ENCODE measurements at places on chromosomes 6 and 20.

GRCh38 chr6:31658158-31658688 lies 2.4 kb downstream of the C6orf47 start:
- peak overlapping the region; percentile 81 for H3K27ac ChIP-seq
- no peaks in the 10 kb centered on the region for H3K27me3 ChIP-seq
- DNase-seq = no peak
- H3K4me3 ChIP-seq = peak overlapping the region; percentile 90

GRCh38 chr6:17885889-17886576 lies 101.4 kb downstream of the KIF13A start:
- DNase-seq = no peak
- H3K36me3 ChIP-seq = no peaks in the 10 kb centered on the region
- H3K4me3 ChIP-seq = no peak overlapping the region
- H3K27ac ChIP-seq = no peak overlapping the region

DNA sequence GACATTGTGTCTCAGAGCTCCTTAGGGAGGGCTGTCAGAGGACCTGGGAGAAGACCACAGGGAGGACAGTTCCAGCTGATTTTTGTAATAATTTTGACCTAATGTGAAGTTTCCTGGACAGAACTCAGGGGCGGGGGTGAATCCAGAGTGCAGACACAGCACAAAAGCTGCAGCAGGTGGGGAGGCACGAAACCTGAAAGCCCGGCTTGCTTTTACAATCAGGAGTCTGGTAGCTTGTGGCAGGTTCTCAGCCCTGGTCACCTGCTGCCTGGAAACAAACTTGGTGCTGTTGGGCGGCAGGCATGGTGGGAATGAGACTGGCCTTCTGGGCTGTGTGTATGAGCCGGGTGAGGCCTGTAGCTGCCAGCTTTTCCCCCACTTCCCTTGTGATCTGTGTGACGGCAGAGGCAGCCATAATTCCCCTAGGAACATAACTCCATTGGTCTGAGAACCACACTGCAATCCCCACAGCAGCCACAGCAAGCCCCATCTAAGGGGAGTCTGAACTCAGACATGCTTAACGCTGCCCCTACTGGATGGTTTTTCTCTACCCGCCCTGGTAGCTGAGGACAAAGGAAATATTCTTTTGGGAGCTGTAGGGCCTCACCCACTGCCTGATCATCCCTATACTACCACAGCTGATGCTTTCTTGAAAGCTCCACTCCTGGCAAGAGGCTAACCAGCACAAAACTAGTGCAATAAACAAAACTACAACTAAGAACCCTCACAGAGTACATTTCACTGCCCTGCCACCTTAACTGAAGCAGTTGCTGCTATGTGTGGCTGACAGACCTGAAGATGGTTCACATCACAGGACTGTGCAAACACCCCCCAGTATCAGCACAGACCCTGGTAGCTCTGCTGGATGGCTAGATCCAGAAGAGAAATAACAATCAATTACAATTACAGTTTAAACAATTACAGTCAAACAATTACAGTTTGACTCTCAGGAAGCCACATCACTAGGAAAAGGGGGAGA lies 1055.1 kb upstream of the GJE1 start:
- H3K27ac ChIP-seq = no peak overlapping the region
- DNase-seq = no peak
- no peak overlapping the region for H3K4me3 ChIP-seq
- peaks cover 19% of the 10 kb centered on the region for H3K27me3 ChIP-seq
- H3K36me3 ChIP-seq = no peaks in the 10 kb centered on the region
- H3K4me1 ChIP-seq = no peaks in the 10 kb centered on the region

- no peak for DNase-seq
- no peaks in the 10 kb centered on the region for H3K4me1 ChIP-seq
- no peak overlapping the region for H3K4me3 ChIP-seq
- no peaks in the 10 kb centered on the region for H3K36me3 ChIP-seq
- H3K27ac ChIP-seq = no peak overlapping the region
Measured at GRCh38 chr6:156464100-156464878, 312.9 kb upstream of the ARID1B start.

DNA sequence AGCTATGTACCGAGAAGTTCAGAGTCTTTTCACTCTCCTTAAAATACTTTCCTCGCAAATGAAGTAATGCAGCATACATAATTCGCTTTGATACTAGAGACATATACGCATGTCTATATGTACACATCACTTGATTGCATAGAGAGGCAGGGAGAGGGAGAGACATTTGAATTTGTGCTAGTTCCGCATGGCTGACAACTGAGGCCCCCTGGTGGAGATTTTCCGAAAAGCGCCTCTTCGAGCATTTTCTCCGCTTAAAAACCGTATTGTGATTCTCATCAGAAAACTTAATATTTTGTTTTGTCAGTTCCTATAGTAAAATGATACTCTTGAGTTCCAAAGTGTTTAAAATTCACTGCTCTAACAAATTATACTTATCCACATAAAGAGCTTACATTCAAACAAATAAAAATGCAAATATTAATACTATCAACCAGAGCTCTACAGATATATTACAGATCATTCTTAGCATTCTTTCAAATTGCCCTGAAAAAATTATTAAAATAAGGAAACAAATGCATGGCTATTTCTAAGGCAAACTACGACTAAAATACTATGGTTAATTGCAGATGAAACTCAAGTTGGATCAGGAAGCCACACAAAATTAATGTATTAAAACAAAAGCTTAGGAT lies 637 bp downstream of the MYLK4 start:
- H3K36me3 ChIP-seq = no peaks in the 10 kb centered on the region
- DNase-seq = peak; percentile 44
- peaks cover 12% of the 10 kb centered on the region for H3K4me1 ChIP-seq
- H3K27me3 ChIP-seq = peaks cover 12% of the 10 kb centered on the region

DNA sequence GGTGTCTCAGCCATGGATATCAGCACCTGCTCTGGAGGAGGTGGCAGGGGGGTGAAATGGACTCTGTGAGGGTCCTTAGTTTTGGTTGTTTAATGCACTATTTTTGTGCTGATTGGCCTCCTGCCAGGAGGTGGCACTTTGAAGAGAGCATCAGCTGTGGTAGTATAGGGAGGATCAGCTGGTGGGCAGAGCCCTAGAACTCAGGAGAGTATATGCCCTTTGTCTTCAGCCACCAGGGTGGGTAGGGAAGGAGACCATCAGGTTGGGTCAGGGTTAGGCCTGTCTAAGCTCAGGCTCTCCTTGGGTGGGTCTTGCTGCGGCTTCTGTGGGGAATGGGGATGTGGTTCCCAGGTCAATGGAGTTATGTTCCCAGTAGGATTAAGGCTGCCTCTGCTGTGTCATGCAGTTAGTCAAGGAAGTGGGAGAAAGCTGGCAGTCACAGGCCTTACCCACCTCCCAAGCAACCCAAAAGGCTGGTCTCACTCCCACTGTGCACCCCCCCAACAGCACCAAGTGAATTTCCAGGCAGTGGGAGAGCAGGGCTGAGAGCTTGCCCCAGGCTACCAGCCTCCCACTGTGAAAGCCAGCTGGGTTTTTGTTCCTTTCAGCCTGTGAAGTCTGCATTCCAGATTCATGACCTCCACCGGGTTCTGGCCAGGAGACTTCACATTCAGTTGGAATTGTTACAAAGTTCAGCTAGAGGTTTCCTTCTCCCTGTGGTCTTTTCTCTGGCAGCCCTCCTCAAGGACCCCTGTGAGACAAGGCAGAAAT lies 5.7 kb upstream of the OSTM1 start:
- H3K27me3 ChIP-seq = peaks cover 55% of the 10 kb centered on the region
- H3K4me3 ChIP-seq = no peak overlapping the region
- DNase-seq = no peak
- H3K36me3 ChIP-seq = no peaks in the 10 kb centered on the region

DNA sequence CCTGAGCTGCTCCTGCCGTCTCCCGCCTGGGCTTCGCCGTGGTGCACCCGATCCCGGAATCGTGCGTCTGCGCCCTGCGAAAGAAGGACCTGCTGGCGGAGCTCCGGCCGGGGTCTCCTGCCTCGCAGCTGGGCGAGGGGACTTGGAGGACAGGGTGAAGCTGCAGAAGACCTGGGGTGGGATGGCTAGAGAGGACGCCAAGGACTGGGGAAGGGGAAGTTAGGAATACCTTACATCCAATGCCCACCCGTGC lies 150.2 kb downstream of the PRL start:
- no peaks in the 10 kb centered on the region for H3K36me3 ChIP-seq
- DNase-seq = no peak
- no peak overlapping the region for H3K27ac ChIP-seq
- H3K27me3 ChIP-seq = peaks cover 8% of the 10 kb centered on the region

- no peaks in the 10 kb centered on the region for H3K27me3 ChIP-seq
- no peak overlapping the region for H3K27ac ChIP-seq
- no peak overlapping the region for H3K4me3 ChIP-seq
- no peak for DNase-seq
- H3K4me1 ChIP-seq = no peaks in the 10 kb centered on the region
Measured at GRCh38 chr20:12592756-12593155, 416.0 kb upstream of the SPTLC3 start.

GRCh38 chr20:35572838-35573237 lies 31.0 kb downstream of the ERGIC3 start:
- peaks cover 2% of the 10 kb centered on the region for H3K36me3 ChIP-seq
- no peak for DNase-seq
- peaks cover 8% of the 10 kb centered on the region for H3K27me3 ChIP-seq
- no peak overlapping the region for H3K4me3 ChIP-seq
- H3K4me1 ChIP-seq = no peaks in the 10 kb centered on the region
- H3K27ac ChIP-seq = no peak overlapping the region

- DNase-seq = no peak
- no peaks in the 10 kb centered on the region for H3K27me3 ChIP-seq
- peaks cover 18% of the 10 kb centered on the region for H3K36me3 ChIP-seq
- H3K4me1 ChIP-seq = peaks cover 91% of the 10 kb centered on the region
Measured at GRCh38 chr20:50111120-50111828, 1.7 kb downstream of the UBE2V1 start.

GRCh38 chr6:41325446-41326066 lies 9.9 kb upstream of the NCR2 start:
- no peak overlapping the region for H3K27ac ChIP-seq
- no peak for DNase-seq
- H3K4me1 ChIP-seq = peaks cover 4% of the 10 kb centered on the region

- no peak overlapping the region for H3K4me3 ChIP-seq
- H3K4me1 ChIP-seq = no peaks in the 10 kb centered on the region
- DNase-seq = no peak
- no peak overlapping the region for H3K27ac ChIP-seq
Measured at GRCh38 chr6:122717350-122717749, 62.2 kb upstream of the FABP7 start.

GRCh38 chr6:99269207-99269606 lies 80.3 kb downstream of the FAXC start:
- peaks cover 21% of the 10 kb centered on the region for H3K27me3 ChIP-seq
- no peak for DNase-seq
- H3K27ac ChIP-seq = no peak overlapping the region
- no peaks in the 10 kb centered on the region for H3K36me3 ChIP-seq
- no peak overlapping the region for H3K4me3 ChIP-seq
- no peaks in the 10 kb centered on the region for H3K4me1 ChIP-seq

DNA sequence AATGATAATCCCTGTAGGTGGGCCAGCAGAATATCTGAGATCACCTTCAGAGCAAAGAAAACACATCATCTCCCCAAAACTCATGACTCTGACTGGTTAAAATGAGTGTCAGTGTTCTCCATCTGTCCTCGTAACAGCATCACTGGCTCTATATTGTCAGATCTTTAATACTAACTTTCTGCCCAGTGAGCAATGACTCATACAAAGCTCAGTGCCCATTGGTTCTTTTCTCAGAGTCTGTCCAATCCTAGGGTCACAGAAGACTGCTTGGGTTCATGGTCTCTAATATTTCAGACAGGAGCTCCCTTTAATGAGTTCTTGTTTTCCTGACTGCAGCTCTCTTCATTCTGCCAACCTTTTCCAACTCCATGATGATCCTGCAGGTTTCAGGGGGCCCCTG lies 36.4 kb downstream of the HLA-DPB1 start:
- DNase-seq = peak; percentile 46
- no peak overlapping the region for H3K27ac ChIP-seq
- H3K4me1 ChIP-seq = no peaks in the 10 kb centered on the region

- H3K36me3 ChIP-seq = peaks cover 2% of the 10 kb centered on the region
- H3K4me3 ChIP-seq = no peak overlapping the region
- no peaks in the 10 kb centered on the region for H3K4me1 ChIP-seq
- no peak for DNase-seq
Measured at GRCh38 chr6:37580176-37580955, 80.7 kb upstream of the CCDC167 start.

DNA sequence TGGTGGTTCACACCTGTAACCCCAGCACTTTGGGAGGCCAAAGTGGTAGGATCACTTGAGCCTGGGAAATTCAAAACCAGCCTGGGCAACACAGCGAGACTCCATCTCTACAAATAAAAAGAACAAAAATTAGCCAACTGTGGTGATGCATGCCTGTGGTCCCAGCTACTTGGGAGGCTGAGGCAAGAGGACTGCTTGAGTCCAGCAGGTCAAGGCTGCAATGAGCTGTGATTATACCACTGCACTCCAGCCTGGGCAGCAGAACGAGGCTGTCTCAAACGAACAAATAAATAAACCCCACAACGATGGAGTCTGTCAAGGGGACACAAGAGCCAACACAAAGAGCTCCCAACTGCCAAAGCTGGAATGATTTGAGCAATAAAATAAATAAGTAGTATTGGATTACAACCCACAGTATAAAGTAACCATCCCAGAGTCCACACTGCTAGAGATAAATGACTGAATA lies 13.5 kb downstream of the ZMYND8 start:
- no peak for DNase-seq
- no peak overlapping the region for H3K27ac ChIP-seq
- peaks cover 49% of the 10 kb centered on the region for H3K4me1 ChIP-seq
- H3K36me3 ChIP-seq = peaks cover 39% of the 10 kb centered on the region

DNA sequence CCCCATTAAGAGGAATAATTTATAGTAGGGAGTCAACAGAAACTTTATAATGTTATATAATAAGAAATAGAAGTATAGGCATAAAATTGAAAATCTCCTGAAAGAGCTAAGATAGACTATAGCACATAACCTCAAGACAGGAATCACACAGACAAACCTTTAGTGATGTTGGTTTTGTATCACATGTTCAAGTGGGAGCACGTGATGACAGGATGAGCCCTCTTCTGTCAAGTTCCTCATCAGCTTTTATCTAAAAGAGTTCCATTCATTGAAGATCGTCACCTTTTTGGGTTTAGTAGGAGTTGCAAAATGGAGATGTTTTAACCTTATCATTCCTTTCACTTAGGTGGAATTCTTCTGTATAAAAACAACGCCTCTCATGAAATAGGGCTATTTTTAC lies 127.0 kb downstream of the MCHR2 start:
- no peak overlapping the region for H3K27ac ChIP-seq
- H3K27me3 ChIP-seq = peaks cover 72% of the 10 kb centered on the region
- no peak for DNase-seq

DNA sequence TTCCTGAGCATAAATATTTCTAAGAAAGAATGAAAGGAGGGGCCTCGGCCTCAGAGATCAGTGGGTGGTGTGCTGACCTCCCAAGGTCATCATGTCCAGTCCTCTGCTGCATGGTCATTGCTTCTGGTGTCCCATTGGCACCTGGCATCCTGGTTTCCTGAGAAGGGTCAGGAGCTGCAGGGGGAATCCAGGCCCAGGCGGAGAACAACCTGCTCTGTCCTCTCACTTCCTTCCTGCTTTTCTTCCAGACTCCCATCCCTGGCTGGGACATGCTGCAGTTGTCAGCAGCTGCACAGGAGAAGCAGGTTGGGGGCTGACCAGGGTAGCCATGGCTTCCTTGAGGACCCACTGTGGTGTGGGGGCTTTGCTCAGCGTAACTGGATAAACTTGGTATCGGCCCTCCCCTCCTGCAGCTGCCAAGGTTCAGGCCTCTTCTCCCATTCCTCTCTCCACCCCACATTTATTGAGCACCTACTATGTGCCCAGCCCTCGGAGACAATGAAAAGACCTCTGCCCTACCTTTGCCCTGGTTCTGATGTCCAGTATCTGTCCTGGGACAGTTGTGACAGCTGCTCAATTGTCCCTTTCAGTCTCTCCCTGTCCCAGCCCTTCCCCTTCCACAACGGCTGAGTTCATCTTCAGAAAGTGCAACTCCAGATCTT lies 155.2 kb downstream of the CEBPB start:
- peaks cover 9% of the 10 kb centered on the region for H3K4me1 ChIP-seq
- H3K27me3 ChIP-seq = peaks cover 12% of the 10 kb centered on the region
- DNase-seq = no peak
- H3K4me3 ChIP-seq = no peak overlapping the region
- H3K36me3 ChIP-seq = peaks cover 2% of the 10 kb centered on the region

All from central memory CD8-positive, alpha-beta T cell (primary cell).